ENCODE measurements at places on chromosomes 1 and 21. TPM values are rescaled to one million over a fixed set of nuclear protein-coding genes. Genes with fewer than 3 reads are reported as not detected.

GRCh38 chr1:221510793-221511503 lies 230.9 kb downstream of the DUSP10 start:
- no peak overlapping the region for H3K27ac ChIP-seq
- no peaks in the 10 kb centered on the region for H3K27me3 ChIP-seq
- DNase-seq: no peak
- H3K36me3 ChIP-seq: no peaks in the 10 kb centered on the region

- H3K36me3 ChIP-seq: no peaks in the 10 kb centered on the region
- no peak overlapping the region for H3K4me3 ChIP-seq
- peaks cover 20% of the 10 kb centered on the region for H3K4me1 ChIP-seq
- H3K27ac ChIP-seq: no peak overlapping the region
Measured at GRCh38 chr1:25017436-25018109, 87.5 kb upstream of the RUNX3 start.

DNA sequence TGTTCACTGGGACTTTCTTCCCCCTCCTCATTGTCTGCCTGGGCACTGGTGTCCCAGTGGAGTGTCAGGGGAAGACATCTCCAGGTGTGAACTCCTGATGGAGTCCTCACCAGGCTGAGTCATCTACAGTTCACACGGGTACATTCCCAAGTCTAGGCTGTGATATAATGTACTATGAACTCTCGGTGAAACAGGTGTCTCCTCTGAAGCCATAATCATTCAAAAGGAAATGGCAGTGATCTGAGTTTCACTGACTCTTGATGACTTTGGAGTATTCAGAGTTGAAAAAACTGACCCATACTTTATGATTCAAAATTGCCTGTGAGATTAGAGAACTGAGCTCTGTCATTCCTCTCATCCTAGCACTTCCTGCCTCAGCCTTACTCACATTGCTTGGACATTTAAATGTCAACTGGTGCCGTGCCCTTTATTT lies 9.1 kb downstream of the LAMC2 start:
- H3K27ac ChIP-seq: no peak overlapping the region
- H3K4me3 ChIP-seq: no peak overlapping the region
- no peaks in the 10 kb centered on the region for H3K4me1 ChIP-seq
- H3K36me3 ChIP-seq: no peaks in the 10 kb centered on the region
- H3K27me3 ChIP-seq: no peaks in the 10 kb centered on the region
- no peak for DNase-seq

- no peaks in the 10 kb centered on the region for H3K27me3 ChIP-seq
- H3K4me1 ChIP-seq: peaks cover 55% of the 10 kb centered on the region
- H3K27ac ChIP-seq: no peak overlapping the region
- H3K4me3 ChIP-seq: no peak overlapping the region
- no peak for DNase-seq
- no peaks in the 10 kb centered on the region for H3K36me3 ChIP-seq
Measured at GRCh38 chr1:183093066-183093668, 69.9 kb downstream of the LAMC1 start.

Gene FCAMR
- not detected for total RNA-seq

- no peak overlapping the region for H3K27ac ChIP-seq
- H3K27me3 ChIP-seq: no peaks in the 10 kb centered on the region
- H3K36me3 ChIP-seq: no peaks in the 10 kb centered on the region
- no peak for DNase-seq
- no peaks in the 10 kb centered on the region for H3K4me1 ChIP-seq
- no peak overlapping the region for H3K4me3 ChIP-seq
Measured at GRCh38 chr1:67439277-67440029, 9.3 kb upstream of the SERBP1 start.

DNA sequence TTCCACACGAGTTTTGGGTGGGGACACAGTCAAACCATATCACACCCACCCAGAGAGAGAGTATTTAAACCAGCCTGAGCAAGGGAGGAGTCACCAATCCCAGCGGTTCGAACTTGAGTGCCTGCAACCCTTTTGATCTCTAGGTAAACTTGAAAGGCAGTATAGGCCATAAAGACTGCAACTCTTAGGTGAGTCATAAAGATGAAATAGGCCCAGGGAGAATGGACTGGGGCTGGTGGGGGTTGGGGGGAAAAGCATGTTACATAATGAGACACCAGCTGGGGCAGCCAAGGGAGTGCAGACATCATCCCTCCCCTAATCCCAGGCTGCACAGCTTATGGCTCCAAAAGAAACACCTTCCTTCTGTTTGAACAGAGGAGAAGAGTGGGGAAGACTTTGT lies 99.8 kb upstream of the LHX8 start:
- no peak overlapping the region for H3K4me3 ChIP-seq
- no peaks in the 10 kb centered on the region for H3K27me3 ChIP-seq
- no peaks in the 10 kb centered on the region for H3K4me1 ChIP-seq

- H3K36me3 ChIP-seq: peaks cover 3% of the 10 kb centered on the region
- no peaks in the 10 kb centered on the region for H3K27me3 ChIP-seq
- no peak overlapping the region for H3K27ac ChIP-seq
- no peak for DNase-seq
- no peak overlapping the region for H3K4me3 ChIP-seq
Measured at GRCh38 chr1:164607351-164607750, 48.4 kb downstream of the PBX1 start.

DNA sequence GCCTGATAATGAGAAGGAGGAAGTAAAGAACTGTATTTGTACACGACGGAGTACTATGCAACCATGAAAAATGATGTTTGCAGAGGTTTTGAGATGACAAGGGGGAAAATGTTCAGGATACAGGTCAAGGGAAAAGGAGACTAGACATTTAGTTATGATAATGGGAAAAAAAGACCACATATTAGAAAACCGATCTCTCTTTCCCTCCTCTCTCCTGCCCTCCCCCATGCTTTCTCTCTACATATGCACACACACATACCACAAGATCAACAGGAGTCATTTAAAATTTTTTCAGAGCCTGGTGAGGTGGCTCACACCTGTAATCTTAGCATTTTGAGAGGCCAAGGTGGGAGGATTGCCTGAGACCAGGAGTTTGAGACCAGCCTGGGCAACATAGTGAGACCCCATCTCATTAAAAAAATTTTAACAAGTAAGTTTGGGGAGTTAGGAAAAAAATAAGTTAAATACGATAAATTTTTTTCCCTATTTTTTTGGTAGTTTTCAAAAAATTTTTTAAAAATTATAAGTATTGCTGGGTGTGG lies 44.5 kb downstream of the ECE1 start:
- DNase-seq: no peak
- H3K27me3 ChIP-seq: no peaks in the 10 kb centered on the region
- H3K4me1 ChIP-seq: peaks cover 8% of the 10 kb centered on the region
- H3K4me3 ChIP-seq: no peak overlapping the region
- no peak overlapping the region for H3K27ac ChIP-seq
- H3K36me3 ChIP-seq: peaks cover 4% of the 10 kb centered on the region

Gene TSSK3
- 3.9 TPM for total RNA-seq

- no peak for DNase-seq
- no peak overlapping the region for H3K4me3 ChIP-seq
- no peaks in the 10 kb centered on the region for H3K36me3 ChIP-seq
- no peak overlapping the region for H3K27ac ChIP-seq
- H3K4me1 ChIP-seq: no peaks in the 10 kb centered on the region
Measured at GRCh38 chr1:205883792-205884191, 33.9 kb upstream of the PM20D1 start.

GRCh38 chr1:206954459-206955342 lies 8.4 kb upstream of the PIGR start:
- no peaks in the 10 kb centered on the region for H3K36me3 ChIP-seq
- H3K4me3 ChIP-seq: no peak overlapping the region
- no peak overlapping the region for H3K27ac ChIP-seq
- peaks cover 9% of the 10 kb centered on the region for H3K27me3 ChIP-seq
- no peaks in the 10 kb centered on the region for H3K4me1 ChIP-seq

- H3K36me3 ChIP-seq: no peaks in the 10 kb centered on the region
- H3K4me1 ChIP-seq: no peaks in the 10 kb centered on the region
- H3K27ac ChIP-seq: no peak overlapping the region
- H3K27me3 ChIP-seq: no peaks in the 10 kb centered on the region
- H3K4me3 ChIP-seq: no peak overlapping the region
- peak; percentile 49 for DNase-seq
Measured at GRCh38 chr1:204578867-204579664, 62.9 kb downstream of the MDM4 start.

Gene CCT3
- 619 TPM for total RNA-seq

DNA sequence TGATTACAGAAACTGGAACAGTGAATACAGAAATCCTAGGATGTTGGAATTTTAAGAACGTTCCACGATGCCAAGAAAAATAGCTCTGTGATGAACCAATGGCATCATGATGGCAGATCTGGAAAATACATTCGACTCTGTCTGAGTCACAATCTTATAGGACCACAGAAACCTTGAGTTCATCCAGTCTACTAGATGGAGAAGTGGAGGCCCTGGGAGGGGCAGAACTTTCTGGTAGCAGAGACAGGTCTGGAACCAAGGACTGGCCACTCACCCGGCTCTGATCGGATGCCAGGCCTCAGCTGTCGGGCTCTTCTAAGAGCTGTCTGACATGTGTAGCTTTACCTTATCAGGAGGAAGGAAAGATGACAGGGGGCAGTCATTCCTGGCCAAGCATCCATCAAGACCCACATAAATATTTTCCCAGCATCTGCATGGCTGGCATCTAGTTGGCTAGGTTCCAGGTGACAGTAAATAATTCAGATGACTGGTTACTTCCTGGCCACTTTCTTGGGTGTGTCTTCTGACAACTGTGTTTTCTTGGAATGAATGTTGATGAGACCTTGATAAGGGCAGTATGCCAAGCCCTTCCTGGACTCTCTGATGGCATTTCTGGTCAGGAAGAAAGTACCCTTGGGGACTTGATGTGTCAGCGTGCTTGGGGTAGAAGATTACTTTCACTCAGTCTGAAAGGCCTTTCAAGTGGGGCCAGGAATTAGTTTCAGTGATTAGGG lies 72.6 kb upstream of the TRABD2B start:
- no peaks in the 10 kb centered on the region for H3K27me3 ChIP-seq
- H3K36me3 ChIP-seq: no peaks in the 10 kb centered on the region
- H3K4me1 ChIP-seq: no peaks in the 10 kb centered on the region
- DNase-seq: peak; percentile 29
- no peak overlapping the region for H3K4me3 ChIP-seq
- no peak overlapping the region for H3K27ac ChIP-seq

Gene RYR2
- 2.8 TPM for total RNA-seq
